ENCODE measurements at places on chromosomes 11 and 22.

GRCh38 chr22:38316364-38317121 is 690 bp downstream of the CSNK1E start:
- DNase-seq: peak; percentile 38

- DNase-seq: no peak
Observed at GRCh38 chr11:79940165-79940564, 499.3 kb upstream of the TENM4 start.

DNA sequence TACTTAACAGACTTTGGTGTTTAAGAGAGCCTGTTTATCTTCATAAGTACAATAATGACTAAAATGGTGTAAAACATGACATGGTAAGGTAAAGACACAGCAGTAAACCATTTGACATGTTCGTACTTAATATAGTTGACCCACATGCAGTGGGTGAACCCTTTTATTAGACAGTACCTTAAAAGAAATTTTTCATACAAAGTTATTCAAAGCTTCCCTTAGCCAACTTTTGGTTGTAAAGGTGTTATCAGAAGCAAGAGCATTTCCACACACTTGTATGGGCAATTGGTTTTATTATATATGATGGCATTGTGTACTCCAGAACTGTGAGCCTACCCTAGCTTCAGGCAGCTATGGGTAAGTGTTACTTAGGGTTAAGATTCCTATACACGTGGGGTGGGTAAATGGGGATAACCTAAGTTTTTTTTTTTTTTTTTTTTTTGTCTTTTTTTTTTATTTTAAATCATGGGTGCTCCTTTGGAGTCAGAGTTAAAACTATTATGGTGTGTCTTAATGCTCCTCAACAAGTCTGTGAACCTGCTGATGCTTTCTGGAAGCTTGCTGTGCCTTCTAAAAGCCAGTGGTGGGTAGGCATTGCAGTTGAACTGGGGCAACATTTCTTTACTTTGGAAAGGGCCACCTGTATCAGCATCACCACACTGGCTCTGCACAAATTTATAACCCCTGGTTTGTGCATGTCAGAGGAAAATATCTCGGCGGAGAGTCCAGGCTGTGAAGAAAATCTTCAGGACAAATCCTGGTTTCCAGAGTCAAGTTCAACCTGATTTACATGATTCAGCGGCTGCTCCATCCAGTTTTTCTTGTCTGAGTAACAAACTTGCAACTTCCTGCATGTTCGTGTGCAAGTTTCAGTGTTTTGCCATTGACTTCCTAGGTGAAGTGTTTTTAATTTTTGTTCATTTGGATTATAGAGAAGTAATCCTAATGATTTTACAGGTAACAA is 3.3 kb downstream of the PCF11 start:
- DNase-seq: no peak

DNA sequence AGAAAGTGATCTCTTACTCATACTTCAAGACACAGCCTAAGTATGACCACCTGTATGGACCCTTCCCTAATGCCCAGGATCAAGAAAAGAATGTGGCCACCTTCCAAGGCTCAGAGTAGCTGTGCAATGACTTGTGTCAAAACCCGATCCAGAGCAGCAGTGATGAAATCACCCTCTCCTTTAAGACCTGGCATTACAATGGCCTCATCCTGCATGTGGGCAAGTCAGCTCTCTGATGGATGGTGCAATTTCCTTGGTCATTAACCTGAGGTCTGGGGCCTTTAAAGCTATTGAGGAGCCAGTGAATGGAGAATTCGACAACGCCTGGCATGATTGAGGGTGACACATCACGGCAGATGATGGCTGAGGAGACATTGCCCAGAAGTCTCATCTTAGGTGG is 9.1 kb upstream of the TUBA8 start:
- DNase-seq: no peak

- no peak for DNase-seq
Observed at GRCh38 chr11:120057595-120058581, 80.0 kb downstream of the TRIM29 start.

DNA sequence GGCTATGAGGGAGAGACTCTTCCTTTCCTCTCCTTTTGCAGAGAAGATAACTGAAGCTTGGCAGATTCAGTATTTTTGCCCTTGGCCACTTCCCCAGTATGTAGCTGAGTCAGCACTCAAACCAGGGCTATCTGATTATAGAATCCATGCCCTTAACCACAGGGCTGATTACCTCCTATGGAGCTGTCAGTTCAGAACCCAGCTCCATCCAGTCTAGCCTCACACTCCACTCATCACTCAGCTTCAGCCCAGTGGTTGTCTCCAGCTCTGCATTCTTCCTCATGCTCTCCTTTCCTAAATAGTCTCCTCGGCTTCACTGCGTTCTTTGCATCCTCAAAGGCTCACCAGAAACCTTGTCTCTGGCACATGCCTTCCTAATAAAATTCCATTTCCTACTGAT is 151.6 kb upstream of the BLID start:
- no peak for DNase-seq

DNA sequence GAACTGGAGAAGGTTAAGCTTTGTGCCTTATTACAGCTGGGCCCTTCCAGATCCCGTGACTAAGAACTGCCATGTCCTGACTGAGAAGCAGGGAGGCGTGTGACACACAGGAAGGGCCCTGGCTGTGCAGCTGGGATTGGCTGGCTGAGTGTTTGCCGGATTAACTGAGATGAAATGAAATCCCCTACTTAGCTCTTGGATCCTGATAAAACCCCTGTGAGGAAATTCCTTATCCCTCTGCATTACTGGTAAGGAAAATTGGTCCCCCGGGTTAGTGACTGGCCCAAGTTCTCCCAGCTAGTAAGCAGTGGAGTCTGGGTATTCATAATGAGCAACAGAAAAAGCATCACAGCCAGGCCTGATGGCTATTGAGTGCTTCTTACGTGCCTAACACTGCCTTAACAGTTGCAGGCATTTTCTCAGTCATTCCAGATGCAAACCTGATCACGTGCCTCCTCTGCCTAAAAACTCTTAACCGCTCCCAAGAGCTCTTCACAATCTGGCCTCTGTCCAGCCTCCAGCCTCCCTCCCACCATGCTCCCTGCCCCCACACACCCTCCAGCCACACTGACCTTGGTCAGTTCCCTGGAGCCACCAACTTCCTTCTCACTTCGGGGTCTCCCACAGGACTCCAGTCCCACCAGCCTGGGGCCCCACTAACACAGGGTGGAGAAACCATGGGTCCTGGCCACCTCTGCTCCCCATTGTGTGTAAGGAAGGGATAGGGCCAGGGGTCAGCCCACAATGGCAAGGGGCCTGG is 37.8 kb downstream of the ARRB1 start:
- no peak for DNase-seq

GRCh38 chr22:45868571-45869339 is 108.2 kb downstream of the WNT7B start:
- no peak for DNase-seq

- DNase-seq: no peak
Observed at GRCh38 chr11:118180300-118180703, 3.9 kb upstream of the SCN2B start.

All from stimulated activated CD4-positive, alpha-beta T cell treated with anti-CD3 and anti-CD28 coated beads, Interleukin-12 subunit alpha, Interleukin-12 subunit beta, amount 100 ng/mL, for 4 hours (primary cell).